ENCODE measurements at places on chromosomes 5 and 9.

DNA sequence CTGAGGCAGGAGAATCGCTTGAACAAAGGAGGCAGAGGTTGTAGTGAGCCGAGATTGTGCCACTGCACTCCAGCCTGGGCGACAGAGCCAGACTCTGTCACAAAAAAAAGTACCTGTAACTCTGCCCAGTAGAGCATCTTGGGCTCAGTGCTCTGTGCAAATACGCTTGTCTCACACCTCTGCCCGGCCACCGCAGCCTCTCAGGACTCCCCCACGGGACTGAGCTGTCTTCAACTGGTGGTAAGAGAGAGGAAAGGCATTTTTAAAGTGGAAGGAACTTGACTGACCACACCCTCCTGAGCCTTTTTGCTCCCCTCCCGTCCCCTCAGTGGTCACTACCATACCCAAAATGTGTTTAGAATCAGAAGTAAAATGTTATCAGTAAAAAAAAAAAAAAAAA, 174.3 kb upstream of the PIK3R1 start:
- no peak for DNase-seq

GRCh38 chr9:113616621-113617496, 153.3 kb downstream of the RGS3 start:
- no peak for DNase-seq

DNA sequence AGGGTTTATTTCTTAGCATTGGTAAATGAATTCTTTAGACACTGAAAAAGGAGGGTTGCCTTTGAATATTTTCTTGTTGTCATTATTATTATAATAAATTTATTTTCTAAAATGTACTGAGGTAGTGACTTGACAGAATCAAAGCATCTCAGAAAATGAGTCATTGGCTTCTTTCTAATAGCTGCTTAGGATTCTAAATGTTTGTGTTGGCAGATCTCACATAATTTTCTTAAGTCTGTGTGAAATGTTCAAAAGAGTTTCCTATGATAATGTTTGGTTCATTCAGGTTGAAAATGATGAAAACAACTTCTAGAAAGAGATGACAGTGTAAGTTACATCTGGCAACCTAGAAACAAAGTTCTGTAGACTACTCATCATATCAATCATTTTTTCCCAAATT, 69.7 kb downstream of the SH3GL2 start:
- DNase-seq = no peak

DNA sequence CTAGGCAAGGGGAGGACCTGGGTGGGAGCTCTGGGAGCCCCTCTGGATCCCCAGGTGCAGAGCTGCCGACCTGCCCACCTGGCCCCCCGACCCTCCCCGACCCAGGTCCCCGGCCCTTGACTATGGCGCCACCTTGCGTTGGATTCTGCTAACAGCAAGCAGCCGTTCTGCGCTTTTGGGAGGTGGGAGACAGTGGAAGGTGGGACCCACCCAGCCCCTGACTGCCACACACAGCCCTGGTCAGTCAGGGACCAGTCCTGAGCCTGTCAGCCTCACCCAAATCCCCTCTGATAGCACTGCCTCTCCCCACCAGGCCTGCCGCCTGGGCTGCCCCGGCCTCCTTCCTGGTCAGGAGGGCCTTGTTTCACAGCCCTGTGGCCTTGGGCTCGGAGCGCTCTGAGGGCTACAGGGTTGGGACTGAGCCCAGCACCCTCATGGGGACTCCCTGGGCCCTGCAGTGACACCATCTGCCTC, 77.9 kb downstream of the HMCN2 start:
- no peak for DNase-seq

GRCh38 chr5:103424453-103425205, 138.0 kb downstream of the NUDT12 start:
- DNase-seq = no peak

DNA sequence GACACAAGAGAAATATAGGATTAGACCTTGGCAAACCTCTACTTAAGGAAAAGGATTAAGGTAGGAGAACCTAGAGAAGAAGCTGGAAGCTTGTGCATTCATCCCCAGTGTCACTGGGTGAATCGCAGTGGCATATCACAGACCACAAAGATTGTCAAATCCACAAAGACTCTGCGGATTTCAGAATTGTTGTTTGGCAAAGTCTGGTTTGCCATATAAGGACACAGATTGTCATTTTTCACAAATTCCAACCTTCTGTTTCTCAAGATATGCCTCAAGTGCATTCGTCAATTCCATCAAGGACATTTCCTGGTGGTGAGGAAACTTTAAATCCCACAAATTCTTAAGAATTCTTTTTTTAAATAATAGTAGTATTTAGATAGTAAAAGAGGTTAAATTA, 395.1 kb upstream of the PAPPA start:
- no peak for DNase-seq

- no peak for DNase-seq
Observed at GRCh38 chr5:53512539-53512938, 32.1 kb downstream of the FST start.

- DNase-seq = no peak
Observed at GRCh38 chr5:129046151-129046550, 48.4 kb upstream of the ISOC1 start.

GRCh38 chr9:5553211-5553610, 42.9 kb downstream of the PDCD1LG2 start:
- DNase-seq = no peak

DNA sequence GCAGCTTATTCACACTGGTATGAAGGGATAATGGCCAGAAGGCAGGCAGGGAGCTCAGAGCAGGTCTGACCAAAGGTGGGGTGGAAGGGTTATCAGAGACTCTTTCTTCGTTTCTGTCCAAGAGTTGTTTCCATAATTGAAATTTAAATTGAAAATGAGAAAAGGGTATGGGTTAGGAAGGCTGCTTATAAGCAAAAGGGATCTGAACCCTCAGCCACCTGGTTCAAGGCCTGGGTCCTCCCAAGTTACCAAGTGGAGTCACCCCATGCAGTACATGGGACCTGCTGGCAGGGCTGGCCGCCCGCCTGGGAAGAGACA, 17.8 kb downstream of the EEIG1 start:
- no peak for DNase-seq

- no peak for DNase-seq
Observed at GRCh38 chr5:42553461-42553860, 130.2 kb downstream of the GHR start.

Measured in NCI-H187 (cell line).